ENCODE measurements at places on chromosomes 13 and 19. TPM values are rescaled to one million over a fixed set of nuclear protein-coding genes. Genes with fewer than 3 reads are reported as not detected.

DNA sequence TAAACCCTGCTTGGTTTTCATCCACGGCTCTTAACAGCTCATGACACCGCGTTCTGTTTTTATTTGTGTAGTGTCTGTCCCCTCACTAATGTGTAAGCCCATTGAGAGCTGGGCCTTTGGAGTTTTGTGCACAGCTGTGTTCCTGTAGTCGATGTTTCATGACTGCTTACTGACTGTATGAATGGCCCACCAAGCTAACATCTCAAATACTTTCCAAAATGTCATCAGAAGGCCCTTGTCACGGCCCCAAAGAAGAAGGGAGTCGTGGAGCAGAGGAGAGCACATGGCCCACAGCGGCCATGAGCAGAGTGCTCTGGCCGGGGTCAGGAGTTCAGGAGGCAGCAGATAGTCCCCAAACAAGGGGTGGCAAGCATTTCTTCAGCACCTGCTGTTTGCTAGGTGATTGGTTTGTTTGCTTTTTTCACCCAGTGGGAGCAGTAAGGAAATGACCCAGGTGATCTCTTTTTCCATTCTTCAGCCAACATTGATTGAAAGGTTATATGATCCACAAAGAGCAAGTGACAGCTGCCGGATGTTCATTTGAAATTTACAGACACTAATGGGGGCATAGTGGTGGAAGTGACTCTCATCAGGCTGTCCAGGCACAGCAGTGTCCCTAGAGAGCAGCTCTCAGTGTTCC lies 315.2 kb downstream of the ATP8A2 start:
- DNase-seq: no peak

DNA sequence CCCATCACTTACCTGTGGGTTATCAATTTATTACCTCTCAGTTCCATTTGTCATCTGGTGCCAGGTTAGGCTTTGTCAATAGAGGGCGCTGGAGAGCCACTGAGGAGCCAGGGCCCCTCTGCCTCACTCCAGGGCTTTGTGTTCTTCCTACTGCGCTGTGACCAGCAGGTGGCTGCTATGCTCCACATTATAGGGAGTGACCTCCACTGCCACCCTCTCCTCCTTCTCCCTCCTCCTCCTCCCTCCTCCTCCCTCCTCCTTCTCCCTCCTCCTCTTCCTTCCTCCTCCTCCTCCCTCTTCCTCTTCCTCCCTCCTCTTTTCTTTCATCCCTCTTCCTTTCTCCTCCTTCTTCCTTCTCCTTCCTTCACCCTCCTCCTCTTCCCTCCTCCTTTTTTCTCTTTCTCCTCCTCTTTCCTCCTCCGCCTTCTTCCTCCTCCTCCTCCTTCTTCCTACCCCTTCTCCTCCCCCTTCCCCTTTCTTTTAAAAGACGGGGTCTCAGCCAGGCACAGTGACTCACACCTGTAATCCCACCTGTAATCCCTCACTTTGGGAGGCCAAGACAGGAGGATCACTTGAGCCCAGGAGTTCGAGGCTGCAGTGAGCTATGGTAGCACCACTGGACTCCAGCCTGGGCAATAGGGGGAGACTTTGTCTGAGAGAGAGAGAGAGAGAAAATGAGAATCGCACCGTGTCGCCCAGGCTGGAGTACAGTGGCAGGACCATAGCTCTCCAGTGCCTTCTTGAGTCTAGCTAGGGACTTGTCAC lies 10.3 kb upstream of the ZBTB32 start:
- peak; percentile 84 for DNase-seq

Gene ZNF98
- not detected for total RNA-seq

Gene NCR1
- total RNA-seq: not detected

GRCh38 chr13:50586414-50587083 lies 256.9 kb downstream of the DLEU7 start:
- DNase-seq: no peak

GRCh38 chr19:45526971-45527370 lies 19.7 kb downstream of the VASP start:
- no peak for DNase-seq

GRCh38 chr19:30395283-30395682 lies 23.1 kb downstream of the ZNF536 start:
- no peak for DNase-seq

- no peak for DNase-seq
These were observed 168.0 kb downstream of the EFNB2 start for GRCh38 chr13:106367361-106367971.

Data from fibroblast of the aortic adventitia (primary cell).